Activated T-cell treated with anti-CD3 and anti-CD28 coated beads for 1 hour (primary cell): ENCODE measurements at places on chromosomes 6 and 20.

DNA sequence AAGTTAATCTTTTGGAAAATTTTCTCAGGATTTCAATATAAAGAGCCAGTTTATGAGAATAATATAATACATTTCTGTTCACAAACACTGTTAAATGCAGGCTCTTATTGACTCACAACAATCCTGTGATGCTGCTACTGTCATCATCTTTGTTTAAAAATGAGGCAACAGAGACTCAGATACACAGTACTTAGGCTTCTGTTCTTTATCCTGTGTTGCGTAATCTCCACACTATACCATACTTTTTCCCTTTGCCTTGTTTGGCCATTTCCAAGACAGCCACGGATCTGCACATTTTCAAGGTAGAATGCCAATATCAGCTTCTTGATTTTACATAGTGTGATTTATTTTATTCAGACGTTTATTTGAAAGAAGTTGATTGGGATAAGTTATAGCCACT, 699.0 kb upstream of the CITED2 start:
- DNase-seq = no peak

GRCh38 chr6:71420095-71420692, 131.6 kb downstream of the OGFRL1 start:
- DNase-seq = no peak

DNA sequence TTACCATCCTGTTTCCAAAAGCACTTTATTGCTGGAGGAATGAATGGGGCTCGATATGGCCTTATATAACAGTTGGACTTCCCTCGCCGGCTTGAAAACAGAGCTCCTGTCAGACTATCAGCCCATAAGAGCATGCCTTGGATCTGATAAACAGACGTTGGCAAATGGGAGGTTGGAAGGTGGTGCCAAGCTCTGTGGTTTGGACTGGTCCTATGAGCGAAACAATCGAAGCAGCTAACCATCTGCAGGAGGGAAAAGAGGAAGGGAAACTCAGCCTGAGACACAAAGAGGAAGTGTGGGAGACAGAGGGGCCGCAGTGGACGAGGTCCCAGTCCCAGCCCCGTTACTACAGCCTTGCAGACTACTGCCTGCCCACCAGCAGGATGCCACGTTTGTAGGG, 92.9 kb downstream of the TFAP2C start:
- DNase-seq = no peak

GRCh38 chr6:112802144-112802543, 455.0 kb downstream of the RFPL4B start:
- DNase-seq = no peak

- no peak for DNase-seq
Measured at GRCh38 chr6:44452725-44453124, 65.2 kb downstream of the CDC5L start.

GRCh38 chr6:132087391-132087790, 136.2 kb upstream of the CCN2 start:
- DNase-seq = no peak

GRCh38 chr6:81130061-81130460, 622.4 kb downstream of the TENT5A start:
- no peak for DNase-seq

- DNase-seq = no peak
Measured at GRCh38 chr20:17077030-17077429, 149.8 kb upstream of the PCSK2 start.

DNA sequence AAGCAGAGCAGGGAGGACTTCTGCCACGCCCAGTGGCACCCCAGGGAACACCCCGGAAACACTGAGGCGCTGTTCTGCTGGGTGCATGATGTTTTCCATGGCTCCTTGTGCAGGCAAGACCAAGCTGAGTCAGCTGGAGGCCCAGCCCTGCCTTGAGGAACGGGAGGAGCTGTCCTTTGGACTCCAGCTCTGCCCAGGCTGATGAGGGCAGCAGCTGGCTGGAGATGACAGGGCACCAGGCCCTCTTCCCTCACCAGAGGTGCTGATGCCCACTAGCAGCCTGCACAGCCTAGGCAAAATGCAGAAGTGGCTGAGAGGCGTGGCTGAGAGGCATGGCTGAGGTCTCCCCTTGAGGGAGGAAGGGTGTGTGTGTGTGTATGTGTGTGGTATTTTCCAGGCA, 2.4 kb downstream of the C6orf132 start:
- DNase-seq = no peak

- DNase-seq = peak; percentile 7
Measured at GRCh38 chr6:42417641-42418112, 34.0 kb downstream of the TRERF1 start.

DNA sequence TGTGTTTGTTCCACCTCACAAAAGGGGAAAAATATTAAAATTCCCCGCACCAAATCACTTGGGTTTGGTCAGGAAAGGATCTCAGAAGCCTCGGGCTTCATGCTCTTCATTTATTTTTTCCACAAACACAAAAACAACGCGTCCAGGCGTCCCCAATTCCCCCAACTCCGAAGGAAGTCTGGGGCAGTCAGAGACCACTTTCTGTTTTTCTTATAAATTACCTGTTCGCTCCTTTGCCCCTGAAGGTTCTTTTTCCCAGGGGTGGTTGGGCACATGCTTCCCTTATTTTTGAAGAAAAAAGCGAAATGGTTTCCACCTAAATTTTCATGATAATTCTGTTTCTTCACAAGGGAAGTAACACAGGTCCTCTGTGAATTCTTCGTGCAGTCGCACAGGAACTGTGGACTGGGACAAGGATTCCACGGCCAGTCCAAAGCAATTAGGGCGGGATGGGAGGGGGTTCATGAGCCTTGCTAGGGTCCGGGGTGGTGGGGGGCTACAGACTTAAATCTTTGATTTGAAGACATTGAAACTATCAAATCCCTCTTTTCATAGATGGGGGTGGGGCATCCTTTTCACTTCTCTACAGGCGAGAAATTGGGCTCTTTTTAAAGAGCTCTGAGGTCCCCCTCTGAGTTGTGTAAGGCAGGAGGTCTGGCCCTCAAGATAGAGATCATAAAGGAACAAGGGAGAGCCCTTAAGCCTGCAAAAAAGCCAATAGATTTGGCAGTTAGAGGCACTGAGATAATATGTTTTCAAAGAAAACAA, 30.5 kb upstream of the HFE start:
- DNase-seq = no peak

- peak; percentile 74 for DNase-seq
Measured at GRCh38 chr20:45771182-45771759, 20.4 kb downstream of the WFDC3 start.

GRCh38 chr6:36682328-36683144, 4.0 kb downstream of the CDKN1A start:
- DNase-seq = peak; percentile 39

GRCh38 chr6:111530667-111531066, 47.6 kb upstream of the REV3L start:
- DNase-seq = no peak

GRCh38 chr6:119312875-119313338, 36.7 kb downstream of the MAN1A1 start:
- no peak for DNase-seq

- DNase-seq = no peak
Measured at GRCh38 chr20:38209054-38209675, 44.1 kb upstream of the TGM2 start.

- no peak for DNase-seq
Measured at GRCh38 chr6:96789871-96790270, 47.4 kb downstream of the GPR63 start.

- no peak for DNase-seq
Measured at GRCh38 chr6:82766476-82766875, 299.2 kb downstream of the UBE3D start.

GRCh38 chr6:140070846-140071473, 696.5 kb upstream of the CITED2 start:
- no peak for DNase-seq
